ENCODE measurements at places on chromosomes 5 and 9.

- DNase-seq: no peak
Observed at GRCh38 chr5:36802187-36802586, 74.4 kb upstream of the NIPBL start.

DNA sequence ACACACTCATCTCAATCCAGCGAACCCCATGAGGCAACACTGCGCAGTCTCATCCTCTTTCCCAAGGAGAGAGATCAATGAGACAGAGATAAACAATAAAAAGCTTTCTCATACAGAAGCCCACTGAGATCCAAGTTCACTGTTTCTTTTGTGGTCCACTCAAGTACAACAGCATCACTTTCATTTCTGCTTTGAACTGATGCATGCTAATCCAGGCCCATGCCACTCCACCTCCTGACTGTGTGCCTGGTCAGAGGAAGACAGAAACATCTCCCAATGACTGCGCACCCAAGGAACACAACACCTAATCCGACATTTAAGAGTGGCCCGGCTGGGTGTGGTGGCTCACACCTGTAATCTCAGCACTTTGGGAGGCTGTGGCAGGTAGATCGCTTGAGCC lies 104.0 kb downstream of the SERINC5 start:
- DNase-seq: no peak

DNA sequence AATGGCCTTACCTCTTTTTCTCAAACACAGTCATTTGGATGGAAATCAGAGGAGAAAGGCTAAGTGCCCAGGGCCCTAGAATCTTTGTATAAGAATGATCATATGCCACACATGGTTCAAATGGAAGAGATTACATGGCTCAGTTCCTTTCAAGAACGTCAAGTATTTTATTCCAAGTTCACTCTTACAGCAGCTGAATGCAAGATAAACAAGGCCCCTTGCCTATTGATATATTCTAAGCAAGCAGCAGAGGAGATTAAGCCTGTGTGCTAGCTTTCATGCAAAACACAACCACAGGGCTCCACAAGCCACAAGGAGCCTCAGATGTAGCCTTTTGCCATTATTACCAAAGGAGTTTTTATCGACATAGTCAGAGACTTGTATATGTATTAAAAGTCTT lies 55.3 kb upstream of the SLCO6A1 start:
- no peak for DNase-seq

GRCh38 chr5:103569313-103570060 lies 6.9 kb upstream of the NUDT12 start:
- DNase-seq: no peak

GRCh38 chr9:133458643-133459312 lies 1.0 kb upstream of the CACFD1 start:
- no peak for DNase-seq

GRCh38 chr5:146697211-146697610 lies 181.2 kb upstream of the GPR151 start:
- DNase-seq: no peak

All from NCI-H1694 (cell line).